ENCODE measurements at places on chromosomes 6 and 20. TPM values are rescaled to one million over a fixed set of nuclear protein-coding genes. Genes with fewer than 3 reads are reported as not detected.

PEX7 gene
- 4.8 TPM for total RNA-seq

TRIM10 gene
- not detected for total RNA-seq

DDO gene
- 0.08 TPM for total RNA-seq

RAMACL gene
- 0.43 TPM for total RNA-seq

LY6G6D gene
- total RNA-seq, result not detected

PDRG1 gene
- 34.0 TPM for total RNA-seq

PRSS35 gene
- 0.07 TPM for total RNA-seq

BPIFB4 gene
- total RNA-seq, result not detected

MDFI gene
- total RNA-seq, result 0.46 TPM

SPEF1 gene
- total RNA-seq, result 2.6 TPM

CLPSL1 gene
- not detected for total RNA-seq

CTAGE9 gene
- total RNA-seq, result not detected

MEI4 gene
- not detected for total RNA-seq

VSX1 gene
- 0.43 TPM for total RNA-seq

MCHR2 gene
- not detected for total RNA-seq

PREX1 gene
- 10.7 TPM for total RNA-seq

ZNF322 gene
- 4.6 TPM for total RNA-seq

C20orf202 gene
- total RNA-seq, result not detected

RIPPLY2 gene
- not detected for total RNA-seq

PHACTR3 gene
- total RNA-seq, result 0.32 TPM

TFAP2C gene
- 16.3 TPM for total RNA-seq

CCDC167 gene
- 40.9 TPM for total RNA-seq

KHDC1L gene
- total RNA-seq, result 0.38 TPM

SAPCD1 gene
- 3.7 TPM for total RNA-seq

CD2AP gene
- 13.4 TPM for total RNA-seq

DEFB119 gene
- total RNA-seq, result not detected

GJA10 gene
- total RNA-seq, result not detected

AIF1 gene
- not detected for total RNA-seq

C6orf132 gene
- total RNA-seq, result 3.5 TPM

TMEM200A gene
- 0.07 TPM for total RNA-seq

DNMT3B gene
- total RNA-seq, result 5.2 TPM

TEAD3 gene
- total RNA-seq, result 6.7 TPM

FOXQ1 gene
- 6.2 TPM for total RNA-seq

SNAP91 gene
- total RNA-seq, result 0.14 TPM

CST7 gene
- total RNA-seq, result not detected

PACSIN1 gene
- not detected for total RNA-seq

TAAR1 gene
- total RNA-seq, result not detected

IYD gene
- total RNA-seq, result not detected

HSPA1L gene
- total RNA-seq, result 1.1 TPM

PRR18 gene
- total RNA-seq, result 0.11 TPM

TXLNB gene
- total RNA-seq, result not detected

MYCT1 gene
- not detected for total RNA-seq

PLTP gene
- 2.2 TPM for total RNA-seq

PAK5 gene
- total RNA-seq, result not detected
